T-cell (primary cell): ENCODE measurements at places on chromosomes 13 and 19.
A peak's percentile ranks its signal among the peaks of the same experiment; 100 is the strongest.

- DNase-seq: no peak
These were observed 146.2 kb downstream of the GPC6 start for GRCh38 chr13:93372856-93373255.

- peak; percentile 14 for DNase-seq
These were observed 4.6 kb downstream of the PPP5C start for GRCh38 chr19:46351241-46352041.

DNA sequence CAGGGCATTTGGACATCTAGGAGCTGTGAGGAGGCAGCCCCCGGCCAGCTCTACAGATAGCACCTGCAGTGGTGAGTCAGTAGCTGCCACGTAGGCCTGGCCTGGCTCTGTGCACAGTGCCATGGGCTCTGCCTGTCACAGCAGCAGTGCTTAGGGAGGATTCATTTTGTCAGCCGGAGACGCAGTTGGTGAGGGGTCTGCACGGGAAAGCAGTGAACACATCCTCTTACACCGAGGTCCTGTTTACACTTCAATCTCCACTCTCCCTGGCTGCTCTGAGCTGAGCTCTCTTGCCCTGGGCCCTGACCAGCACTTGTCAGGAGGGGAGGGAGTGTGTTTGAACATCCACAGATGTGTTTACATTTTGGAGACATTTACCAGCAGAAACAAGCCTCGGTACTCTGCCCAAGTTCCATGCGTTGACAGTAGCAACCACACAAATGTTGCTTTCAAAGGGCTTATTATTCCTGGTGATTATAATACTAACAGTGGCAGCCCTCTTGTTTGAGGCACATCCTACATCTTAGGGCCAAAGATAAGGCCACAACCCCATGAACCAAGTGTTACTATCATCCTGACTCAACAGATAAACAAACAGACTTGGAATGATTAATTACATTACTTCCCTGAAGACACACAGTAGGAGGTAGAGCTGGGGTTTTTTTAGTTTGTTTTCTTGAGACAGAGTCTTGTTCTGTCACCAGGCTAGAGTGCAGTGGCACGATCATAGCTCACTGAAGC lies 148.9 kb downstream of the USP12 start:
- DNase-seq: no peak

GRCh38 chr19:18896421-18896841 lies 473 bp upstream of the CERS1 start:
- no peak for DNase-seq

- no peak for DNase-seq
These were observed 168.4 kb downstream of the PCDH9 start for GRCh38 chr13:67061750-67062149.

DNA sequence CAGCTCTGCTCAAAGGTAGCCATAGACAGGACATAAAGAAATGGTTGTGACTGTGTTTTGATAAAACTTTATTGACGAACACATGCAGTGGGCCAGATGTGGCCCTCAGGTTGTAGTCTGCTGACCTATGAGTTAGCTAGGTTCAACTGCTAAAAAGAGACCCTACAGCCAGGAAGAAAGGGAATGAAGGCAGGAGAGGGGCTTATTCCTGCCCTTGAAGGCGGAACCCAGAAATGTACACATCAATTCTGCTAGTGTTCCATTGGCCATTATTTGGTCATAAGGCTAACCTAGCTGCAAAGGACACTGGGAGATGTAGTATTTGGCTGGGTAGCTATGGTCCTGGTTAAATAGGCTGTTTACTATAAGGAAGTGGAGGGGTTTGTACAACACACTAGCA lies 18.0 kb downstream of the APBA3 start:
- DNase-seq: no peak

GRCh38 chr13:112073245-112074138 lies 6.5 kb downstream of the SOX1 start:
- no peak for DNase-seq

GRCh38 chr13:29165840-29166239 lies 345.7 kb downstream of the MTUS2 start:
- DNase-seq: no peak

DNA sequence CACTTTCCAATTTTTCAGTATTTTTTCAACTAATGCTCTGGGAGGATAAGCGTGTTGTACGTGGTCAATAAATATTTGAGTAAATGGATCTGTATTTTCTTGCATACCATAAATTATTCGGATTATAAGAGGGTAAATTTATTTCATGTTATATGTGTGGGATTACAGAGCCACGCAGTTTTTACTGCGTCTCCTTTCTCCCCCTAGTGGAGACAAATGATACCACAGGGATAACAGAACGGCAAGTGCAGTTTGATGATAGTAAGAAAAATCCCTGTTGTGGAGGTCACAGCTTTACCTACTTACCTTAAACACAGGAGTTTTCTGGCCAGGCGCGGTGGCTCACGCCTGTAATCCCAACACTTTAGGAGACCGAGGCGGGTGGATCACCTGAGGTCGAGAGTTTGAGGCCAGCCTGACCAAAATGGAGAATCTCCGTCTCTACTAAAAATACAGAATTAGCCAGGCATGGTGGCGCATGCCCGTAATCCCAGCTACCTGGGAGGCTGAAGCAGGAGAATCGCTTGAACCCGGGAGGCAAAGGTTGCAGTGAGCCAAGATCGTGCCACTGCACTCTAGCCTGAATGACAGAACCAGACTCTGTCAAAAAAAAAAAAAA lies 16.8 kb downstream of the MBD3L2B start:
- DNase-seq: no peak

DNA sequence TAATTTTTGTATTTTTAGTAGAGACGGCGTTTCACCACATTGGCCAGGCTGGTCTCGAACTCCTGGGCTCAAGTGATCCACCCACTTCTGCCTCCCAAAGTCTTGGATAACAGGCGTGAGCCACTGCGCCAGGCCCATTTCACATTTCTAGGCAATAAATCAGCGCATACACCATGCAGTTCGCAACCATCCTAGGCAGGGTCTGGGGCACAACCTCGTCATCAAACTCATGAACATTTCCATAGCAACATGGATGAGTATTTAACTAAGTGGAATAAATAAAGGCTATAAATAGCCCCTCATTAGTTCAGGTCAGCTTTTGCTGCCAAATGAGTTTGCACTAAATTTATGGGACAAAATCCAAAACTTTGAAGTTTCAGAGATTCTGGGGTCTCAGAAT lies 8.2 kb downstream of the MEIS3 start:
- no peak for DNase-seq

DNA sequence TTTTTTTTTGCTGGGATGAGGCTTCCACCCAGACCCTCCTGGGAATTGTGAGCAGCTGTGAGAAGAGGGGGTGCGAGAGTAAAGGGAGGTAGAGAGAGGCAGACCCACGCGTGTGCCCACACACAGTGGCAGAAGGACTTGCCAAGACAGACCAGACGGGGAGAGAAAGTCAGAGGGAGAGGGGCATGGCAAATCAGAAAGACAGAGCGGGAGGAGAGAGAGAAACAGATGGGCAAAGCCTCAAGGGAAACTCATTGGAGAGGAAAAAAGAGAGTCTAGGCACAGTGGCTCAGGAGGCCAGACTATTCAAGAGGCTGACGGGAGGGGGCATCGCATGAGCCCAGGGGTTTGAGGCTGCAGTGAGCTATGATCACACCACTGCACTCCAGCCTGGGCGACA lies 17.0 kb downstream of the CATSPERG start:
- no peak for DNase-seq

DNA sequence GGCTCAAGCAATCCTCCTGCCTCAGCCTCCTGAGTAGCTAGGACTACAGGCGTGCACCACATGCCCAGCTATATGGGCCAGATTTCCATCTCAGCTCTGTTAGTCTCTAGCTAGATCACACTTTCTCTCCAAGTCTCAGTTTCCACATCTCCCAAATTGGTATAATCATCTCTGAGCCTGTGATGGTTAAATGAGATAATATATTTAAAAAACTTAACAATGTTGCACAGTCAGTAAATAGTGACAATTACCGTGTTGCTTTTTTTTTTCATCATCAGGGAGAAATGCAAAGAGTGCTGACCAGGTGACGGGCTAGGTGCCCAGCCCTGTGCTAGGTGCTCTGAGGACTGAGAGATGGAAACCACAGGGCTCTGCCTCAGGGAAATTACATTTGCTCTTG lies 36.9 kb upstream of the C19orf12 start:
- no peak for DNase-seq

DNA sequence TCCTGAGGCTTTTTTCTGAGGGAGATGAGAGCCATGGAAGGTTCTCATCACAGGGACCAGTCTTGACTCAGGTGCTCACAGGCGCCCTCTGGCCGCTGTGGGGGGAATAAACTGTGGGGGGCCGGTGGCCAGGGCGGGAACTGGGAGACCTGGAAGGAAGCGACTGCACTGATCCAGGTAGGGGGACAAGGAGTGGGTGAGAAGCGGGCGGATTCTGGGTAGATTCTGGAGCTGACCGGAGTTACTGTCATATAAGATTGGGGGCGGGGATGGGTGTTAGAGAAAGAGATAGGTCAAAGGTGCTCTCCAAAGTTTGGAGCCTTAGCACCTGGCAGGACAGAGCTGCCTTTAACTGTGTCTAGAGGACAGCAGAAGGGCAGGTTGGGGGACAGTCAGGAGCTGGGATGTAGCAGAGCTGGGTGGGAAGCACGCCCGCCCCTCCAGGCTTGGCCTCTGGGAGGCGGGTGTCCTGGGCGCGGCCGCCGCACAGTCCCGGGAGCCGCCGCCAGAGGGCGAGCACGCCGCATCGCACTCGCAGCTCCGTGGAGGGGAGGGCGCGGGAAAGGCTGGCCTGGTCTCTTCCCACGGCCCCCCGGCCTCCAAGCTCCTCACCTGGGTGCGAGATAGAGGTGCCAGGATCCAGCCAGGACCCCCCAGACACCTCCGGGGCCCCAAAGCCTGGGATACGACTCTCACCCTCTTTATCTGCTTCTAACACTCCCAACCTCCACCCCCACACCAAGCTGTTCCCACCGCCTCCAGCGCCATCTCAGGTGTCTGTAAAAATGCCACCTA lies 4.2 kb upstream of the DAND5 start:
- peak; percentile 58 for DNase-seq

DNA sequence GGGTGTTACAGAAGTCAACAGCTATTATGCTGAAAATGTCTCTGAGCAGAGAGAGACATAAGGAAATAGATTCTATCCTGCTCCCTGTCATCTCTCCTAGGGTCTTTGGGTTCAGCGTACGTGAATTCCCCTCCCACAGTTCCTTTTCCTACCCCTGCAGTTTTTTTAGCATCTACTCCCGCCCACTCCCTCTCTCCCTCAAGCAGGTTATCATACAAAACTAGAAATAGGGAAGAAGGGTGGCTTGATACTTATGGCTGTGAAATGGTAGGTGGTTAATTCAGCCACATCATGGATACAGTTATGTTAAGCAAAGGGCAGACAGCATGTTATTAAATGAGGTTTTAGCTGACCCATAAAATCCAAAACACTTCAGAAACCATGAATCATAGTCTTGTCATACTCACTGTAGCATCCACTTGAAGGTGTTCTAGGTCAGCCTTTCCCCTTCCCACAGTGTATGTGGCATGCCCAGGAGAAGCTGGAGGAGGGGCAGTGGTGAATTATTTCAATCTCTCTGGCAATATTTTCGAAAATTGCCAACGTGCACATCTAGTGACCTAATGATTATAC lies 236.8 kb upstream of the SERP2 start:
- DNase-seq: no peak

- DNase-seq: no peak
These were observed at the start of gene GPC6 for GRCh38 chr13:93226623-93227279. TSS of gene GPC6 (plus strand) at chr13:93226807.

GRCh38 chr19:38831142-38831605 lies 420 bp downstream of the ECH1 start:
- DNase-seq: no peak

GRCh38 chr13:22871231-22871630 lies 309.5 kb upstream of the SGCG start:
- DNase-seq: no peak

DNA sequence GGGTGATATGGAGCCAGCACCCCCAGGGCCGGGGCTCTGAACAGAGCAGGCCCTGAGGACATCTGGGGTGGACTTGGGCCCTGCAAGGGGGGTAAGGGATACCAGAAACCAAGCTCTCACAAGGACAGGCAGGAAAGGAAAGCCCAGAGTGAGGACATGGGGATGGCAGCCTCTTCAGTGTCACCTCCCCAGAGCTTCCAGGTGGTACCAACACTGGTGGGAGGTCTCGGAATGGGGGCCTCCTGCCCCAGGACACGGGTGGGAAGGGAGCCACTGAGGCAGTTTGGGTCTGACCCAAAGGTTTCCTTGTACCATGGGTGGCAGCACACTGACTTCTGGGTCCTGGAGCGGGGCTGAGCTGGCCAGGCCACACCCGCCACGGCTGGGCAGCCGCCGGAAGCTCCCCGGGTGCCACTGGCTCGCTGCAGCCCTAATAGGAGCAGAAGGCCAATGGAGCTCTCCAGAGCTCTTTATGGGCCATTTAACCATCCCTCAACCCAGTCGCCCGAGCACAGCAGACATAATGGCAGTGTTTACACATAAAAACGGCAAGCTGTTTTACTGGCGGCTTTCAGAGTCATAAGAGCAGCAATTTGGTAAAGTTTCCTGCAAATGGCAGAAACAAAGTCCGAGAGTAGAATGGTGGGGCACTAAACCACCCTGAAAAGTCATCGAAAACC lies 59.3 kb downstream of the PEPD start:
- DNase-seq: no peak

- no peak for DNase-seq
These were observed 753.9 kb downstream of the OLFM4 start for GRCh38 chr13:53782488-53782961.
